ENCODE measurements at places on chromosomes 7 and 10.
A peak's percentile ranks its signal among the peaks of the same experiment; 100 is the strongest.

GRCh38 chr7:471866-472639, 47.6 kb downstream of the PDGFA start:
- DNase-seq: no peak

- DNase-seq: no peak
Observed at GRCh38 chr10:86211691-86212390, 154.8 kb downstream of the GRID1 start.

GRCh38 chr7:32070406-32071360, at the start of gene PDE1C:
TSS of gene PDE1C (minus strand) at chr7:32070407.
- no peak for DNase-seq

DNA sequence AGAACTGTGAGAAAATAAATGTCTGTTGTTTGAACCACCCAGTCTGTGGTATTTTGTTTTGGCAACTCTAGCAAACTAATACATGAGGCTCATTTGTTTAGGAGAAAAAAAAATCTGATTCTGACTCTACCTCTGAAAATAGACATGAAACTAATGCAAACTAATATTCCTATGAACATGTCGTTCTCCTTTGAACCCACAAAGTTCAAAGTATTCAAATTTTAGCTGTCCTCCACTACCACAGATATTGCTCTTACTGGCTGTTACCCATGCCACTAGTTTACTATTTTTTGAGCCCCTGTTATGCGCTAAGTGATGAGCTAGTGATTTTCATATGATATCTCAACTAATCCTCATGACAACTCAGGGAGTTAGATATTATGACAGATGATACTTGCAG, 58.8 kb upstream of the ZNF804B start:
- no peak for DNase-seq

DNA sequence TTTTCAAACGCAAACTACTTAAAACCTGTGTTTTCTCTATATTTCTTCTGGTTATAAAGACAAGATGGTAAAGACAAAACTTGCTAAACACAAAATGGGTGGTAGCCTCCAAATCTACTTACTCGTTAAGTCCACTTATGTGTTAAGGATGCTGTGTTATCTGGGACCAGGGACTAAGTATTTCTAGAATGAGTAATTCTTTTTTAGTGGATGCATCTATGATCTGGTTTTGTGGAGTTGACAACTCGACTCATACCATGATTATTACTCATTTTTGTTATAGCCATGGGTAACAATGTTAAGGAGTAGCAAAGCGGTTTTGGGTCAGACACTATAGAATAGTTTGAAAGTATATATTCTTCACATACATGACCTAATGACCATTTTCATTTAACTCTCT, 239.5 kb upstream of the FOXP2 start:
- DNase-seq: no peak

DNA sequence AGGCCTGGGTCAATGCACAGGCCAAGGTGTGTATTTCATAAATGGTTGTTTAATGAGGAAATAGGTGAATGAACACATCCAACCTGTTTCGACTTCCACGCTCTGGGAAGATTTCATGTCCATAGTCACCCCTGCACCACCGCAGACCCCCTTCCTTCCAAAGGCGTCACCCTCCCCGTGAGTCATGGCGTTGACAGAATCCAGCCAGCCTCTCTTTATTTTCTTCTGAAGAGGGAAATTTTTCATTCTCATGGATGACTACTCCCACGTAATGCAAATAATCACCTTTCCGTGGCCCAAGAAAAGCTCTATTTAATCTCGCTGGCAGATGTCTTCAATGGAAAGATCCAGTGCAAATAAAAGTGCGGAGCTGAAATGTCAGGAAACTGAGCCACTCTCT, 75.3 kb upstream of the FOXK1 start:
- no peak for DNase-seq

- no peak for DNase-seq
Observed at GRCh38 chr7:157976406-157976805, 611.2 kb downstream of the PTPRN2 start.

- DNase-seq: peak; percentile 62
Observed at GRCh38 chr10:75209921-75210281, 695 bp upstream of the VDAC2 start.

DNA sequence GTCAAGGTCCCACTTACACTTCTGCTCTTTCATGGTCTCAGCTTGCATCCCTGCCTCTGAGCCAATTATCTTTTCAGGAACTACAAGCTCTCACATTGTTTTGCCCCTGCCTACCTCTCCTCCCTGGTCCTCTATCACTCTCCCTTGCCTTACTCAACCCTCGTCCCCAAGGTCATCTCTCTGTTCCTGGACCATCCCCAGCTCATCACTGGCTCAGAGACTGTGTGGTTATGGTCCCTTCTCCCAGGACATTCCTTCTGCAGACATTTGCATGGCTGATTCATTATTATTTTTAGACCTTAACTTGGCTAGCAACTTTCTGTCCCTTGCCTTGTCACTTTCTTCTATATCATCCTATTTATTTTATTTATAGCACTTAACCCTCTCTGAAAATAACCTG, 17.8 kb upstream of the GPAM start:
- no peak for DNase-seq

DNA sequence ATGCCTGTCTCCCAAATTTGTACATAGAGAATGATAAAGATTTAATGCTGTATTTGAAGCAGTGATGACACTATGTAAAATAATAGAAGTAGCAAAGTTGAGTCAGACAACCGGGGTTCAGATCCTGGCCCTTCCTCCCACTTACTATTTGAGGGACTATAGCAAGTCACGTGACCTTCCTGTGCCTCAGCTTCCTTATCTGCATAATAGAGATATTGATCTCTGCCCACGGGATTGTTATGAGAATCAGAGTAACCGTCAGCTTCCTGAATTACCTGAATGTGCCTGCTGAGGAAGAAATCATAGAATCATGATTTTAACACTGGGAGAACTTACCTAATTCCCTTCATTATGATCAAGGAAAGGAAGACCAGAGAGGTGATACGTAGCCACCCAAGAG, 26.9 kb downstream of the CASP7 start:
- DNase-seq: no peak

- no peak for DNase-seq
Observed at GRCh38 chr7:140041659-140042385, 20.9 kb downstream of the PARP12 start.

GRCh38 chr7:35753761-35754603, 46.9 kb upstream of the SEPTIN7 start:
- no peak for DNase-seq

DNA sequence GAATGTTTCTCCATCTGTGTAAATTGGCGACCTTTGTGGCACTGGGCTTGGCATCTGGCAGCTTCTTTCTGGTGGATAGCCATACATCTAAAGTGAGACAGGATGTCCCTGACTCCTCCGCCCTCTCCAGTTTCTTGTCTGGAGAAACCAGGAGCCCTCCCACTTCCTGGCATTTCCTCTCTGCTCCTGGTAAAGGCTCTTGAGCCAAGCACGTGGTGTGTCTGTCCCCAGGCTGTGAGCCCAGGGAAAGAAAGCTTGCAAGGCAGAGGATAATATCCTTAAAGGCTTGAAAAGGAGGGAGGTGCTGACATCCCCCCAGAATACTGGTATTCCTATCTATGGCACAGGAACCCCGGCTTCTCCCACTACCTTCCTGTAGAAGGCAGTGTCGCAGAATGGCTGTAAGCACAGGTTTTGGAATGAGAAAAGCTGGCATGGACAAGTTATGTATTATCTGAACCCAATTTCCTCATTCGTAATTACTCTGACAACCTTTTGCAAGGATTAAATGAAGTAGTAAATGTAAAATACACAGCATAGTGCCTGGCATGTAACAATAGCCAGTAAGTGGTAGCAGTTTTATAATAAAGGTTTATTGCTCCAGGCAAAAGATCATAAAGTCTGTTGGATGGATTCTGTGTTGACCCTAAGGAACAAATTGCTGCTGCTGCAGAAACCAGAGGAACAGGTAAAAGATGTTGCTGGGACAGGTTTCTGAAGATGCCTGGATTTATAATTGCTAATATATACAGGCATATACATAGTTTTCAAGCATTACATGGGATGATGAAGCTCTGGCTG, 11.8 kb upstream of the ACSL5 start:
- no peak for DNase-seq

DNA sequence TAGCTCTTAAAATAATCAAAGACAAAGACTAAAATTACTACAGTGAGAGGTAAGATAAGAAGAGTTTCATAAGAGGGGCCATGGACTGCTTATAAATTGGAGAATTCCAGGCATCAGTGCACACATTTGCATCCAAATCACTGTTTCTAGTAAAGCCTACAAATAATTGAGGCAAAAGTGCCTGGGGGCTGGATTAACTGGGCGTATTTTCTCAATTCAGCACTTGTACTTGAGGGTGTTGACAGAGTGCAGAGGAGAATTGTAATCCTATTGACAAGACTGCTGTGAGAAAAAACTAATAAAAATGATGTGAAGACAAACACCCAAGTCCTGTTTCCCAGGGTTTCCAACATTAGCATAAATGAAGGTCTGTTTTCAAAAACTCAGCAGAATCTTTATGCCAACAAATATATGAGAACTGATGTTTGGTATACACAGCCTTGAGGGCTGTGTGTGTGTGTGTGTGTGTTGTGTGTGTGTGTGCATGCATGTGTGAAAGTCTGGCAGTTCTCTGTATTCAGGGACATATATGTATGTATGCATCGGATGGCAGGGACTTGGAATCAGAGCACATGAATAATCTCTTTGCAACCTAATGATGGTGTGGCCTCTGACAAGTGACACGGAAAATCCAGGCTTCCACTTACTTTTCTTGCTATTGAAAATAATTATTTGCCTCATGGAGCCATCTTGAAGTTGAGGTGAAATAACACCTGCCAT, 182.1 kb upstream of the CDC14C start:
- no peak for DNase-seq

DNA sequence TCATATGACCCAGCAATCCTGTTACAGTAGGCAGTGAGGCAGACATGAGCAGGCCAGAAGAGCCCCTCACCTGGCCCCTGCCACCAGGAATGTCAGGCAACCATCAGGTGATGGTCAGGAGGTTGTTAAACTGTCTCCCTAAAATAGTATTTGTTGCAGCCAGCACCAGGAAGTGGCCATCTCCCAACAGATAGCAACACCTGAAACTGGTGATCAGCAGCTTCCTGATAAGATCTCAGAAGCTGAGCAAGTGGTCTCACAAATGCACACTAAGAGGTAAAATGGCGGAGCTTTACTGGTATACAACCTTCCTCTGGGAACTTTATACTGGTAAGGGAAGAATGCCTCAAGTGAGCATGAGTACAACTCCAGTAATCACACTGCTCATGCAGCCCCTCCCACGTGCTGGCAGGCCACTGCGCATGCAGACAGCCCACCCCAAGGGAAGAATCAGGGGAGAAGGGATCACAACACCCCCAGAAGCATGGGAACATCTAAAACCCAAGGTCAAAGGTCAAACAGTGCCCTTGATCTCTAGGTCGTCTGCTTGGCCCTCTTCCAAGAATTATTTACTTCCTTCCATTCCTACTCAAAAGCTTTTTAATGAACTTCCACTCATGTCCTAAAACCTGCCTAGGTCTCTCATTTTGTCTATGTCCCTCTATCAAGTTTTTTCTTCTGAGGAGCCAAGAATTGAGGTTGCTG, 133.5 kb downstream of the DOCK4 start:
- no peak for DNase-seq

- DNase-seq: peak; percentile 53
Observed at GRCh38 chr10:73096041-73096448, 621 bp downstream of the P4HA1 start.

GRCh38 chr10:60821656-60822055, 43.4 kb downstream of the CDK1 start:
- DNase-seq: no peak

- no peak for DNase-seq
Observed at GRCh38 chr7:107359520-107360316, 110.1 kb upstream of the GPR22 start.
